Left ventricle myocardium superior (tissue), 1 donor: ENCODE measurements at places on chromosomes 7 and 10. TPM values are rescaled to one million over a fixed set of nuclear protein-coding genes. Genes with fewer than 3 reads are reported as not detected.

DNA sequence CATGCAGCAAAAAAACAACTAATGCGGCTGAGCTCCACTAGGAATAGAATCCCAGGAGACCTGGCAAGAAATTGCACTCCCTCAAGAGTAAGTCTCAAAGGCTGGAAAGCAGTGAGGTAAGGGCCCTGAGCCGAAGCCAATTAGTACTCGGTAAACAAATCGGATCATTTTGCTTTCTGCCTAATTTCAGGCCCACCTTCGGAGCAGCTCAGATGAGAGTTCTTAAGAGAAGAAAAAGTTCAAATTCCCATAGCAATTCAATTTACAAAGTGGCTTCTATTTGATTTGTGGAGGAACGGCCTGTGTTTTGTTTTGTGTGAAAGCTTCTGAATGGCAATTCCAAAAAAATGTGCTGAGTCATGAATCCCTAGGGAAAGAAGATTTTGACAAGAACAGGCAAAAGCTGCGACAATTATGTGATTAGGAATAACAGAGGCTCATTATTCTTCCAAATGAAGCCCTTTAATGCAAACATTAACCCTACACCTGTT lies 60.9 kb downstream of the SLC16A9 start:
- DNase-seq, result no peak

DNA sequence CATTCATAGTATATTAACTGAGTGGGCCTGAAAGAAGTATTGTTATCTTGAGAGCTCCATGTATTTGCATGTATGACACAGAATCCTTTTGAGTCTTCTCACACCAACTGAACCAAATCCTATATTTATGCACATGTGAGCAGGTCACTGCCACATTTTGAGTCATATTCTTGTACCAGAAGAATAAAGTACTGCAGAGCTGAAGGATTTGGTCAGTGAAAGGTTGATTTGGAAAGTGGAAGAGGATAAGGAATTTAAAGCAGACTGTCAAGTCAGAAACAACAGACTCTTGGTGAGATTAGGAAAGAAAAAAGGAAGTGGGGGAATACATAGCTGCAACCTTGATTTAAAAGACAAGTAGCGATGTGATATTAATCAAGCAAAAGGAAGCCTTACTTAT lies 121.8 kb downstream of the ARID5B start:
- no peak for DNase-seq

DNA sequence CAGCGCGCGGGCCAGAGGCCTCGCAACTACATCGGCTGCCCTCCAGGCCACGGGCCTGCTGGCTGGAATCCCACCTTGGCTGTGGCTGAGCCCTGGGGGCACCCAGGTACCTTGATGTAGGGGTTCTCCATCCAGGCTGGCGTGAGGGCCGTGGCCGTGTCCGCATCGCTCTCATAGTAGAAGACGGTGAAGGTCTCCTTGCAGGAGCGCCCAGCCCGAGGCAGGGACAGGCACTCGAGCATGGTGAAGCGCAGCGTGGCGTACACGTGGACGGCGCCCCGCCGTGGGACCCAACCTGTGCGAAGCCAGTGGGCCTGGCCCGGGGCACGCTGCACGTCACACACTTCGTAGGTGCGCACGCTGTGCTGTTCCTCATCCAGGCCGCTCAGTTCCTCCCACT lies 3.8 kb downstream of the EPHB4 start:
- DNase-seq, result no peak

Gene CNTNAP2
- total RNA-seq, result 0.22 TPM

Gene TMEM229A
- not detected for total RNA-seq

Gene MGAM2
- total RNA-seq, result 0.07 TPM

Gene TMEM209
- total RNA-seq, result 9.2 TPM

Gene DEPP1
- 32.2 TPM for total RNA-seq
